Right renal pelvis (tissue), 4 donors: ENCODE measurements at places on chromosomes 13 and 19.

- no peak for DNase-seq
These were observed 106.6 kb downstream of the COL4A1 start for GRCh38 chr13:110200276-110200870.

DNA sequence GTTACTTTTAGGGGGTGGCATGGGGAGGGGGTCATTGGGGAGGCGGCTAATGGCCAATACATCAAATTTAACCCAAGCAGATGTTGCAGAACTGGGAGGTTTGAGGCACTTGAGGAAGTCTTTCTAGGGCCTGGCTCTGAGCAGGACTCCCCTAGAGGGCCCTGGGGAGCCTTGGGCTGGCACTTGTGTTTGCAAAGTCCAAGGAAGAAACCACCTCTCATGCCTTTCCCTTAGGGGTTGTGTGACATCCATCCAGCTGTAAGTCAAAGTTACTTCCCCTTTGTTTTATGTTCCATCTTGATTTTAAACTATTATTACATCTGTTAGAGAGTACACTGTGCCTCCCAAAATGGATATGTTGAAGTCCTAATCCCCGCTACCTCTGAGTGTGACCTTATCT lies 159.9 kb downstream of the KATNAL1 start:
- DNase-seq: no peak

- DNase-seq: no peak
These were observed 1.3 kb downstream of the SOX21 start for GRCh38 chr13:94710881-94711560.

DNA sequence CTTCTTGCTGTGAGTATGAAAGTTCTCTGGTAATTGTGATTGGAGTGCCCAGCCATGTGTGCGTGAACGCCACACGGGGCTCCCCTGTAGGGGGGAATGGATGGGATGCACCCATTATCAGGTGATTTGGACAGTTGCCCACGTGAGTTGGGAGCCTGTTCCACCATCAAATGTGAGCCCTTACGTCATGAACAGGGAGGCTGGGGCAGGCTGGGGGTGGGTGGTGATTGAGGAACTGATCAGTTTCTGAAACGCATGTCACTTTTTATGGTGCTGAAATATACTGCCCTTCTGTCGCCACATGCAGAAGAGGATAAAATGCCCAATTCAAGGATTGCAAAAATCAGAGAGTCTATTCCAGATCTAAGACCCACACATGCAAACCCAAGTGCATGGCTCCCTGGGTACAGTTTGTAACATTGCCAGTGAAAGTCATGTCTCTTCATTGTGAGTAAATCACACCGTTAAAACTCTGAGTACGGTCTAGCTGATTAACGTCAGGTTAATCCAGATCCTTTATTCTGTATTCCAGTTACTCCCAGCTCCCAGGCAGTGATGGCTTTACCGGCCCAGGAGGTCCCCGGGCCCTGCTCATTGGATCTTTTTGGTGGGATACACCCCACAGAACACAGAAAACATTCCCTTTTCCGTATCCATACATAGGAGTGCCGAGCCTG lies 90.2 kb downstream of the RAB20 start:
- no peak for DNase-seq

GRCh38 chr19:31100981-31101380 lies 248.3 kb downstream of the TSHZ3 start:
- no peak for DNase-seq
